Right cardiac atrium (tissue), 5 donors: ENCODE measurements at places on chromosomes 16 and 17. TPM values are rescaled to one million over a fixed set of nuclear protein-coding genes. Genes with fewer than 3 reads are reported as not detected.

- no peak for DNase-seq
Measured at GRCh38 chr16:71244521-71244920, 14.0 kb upstream of the HYDIN start.

DNA sequence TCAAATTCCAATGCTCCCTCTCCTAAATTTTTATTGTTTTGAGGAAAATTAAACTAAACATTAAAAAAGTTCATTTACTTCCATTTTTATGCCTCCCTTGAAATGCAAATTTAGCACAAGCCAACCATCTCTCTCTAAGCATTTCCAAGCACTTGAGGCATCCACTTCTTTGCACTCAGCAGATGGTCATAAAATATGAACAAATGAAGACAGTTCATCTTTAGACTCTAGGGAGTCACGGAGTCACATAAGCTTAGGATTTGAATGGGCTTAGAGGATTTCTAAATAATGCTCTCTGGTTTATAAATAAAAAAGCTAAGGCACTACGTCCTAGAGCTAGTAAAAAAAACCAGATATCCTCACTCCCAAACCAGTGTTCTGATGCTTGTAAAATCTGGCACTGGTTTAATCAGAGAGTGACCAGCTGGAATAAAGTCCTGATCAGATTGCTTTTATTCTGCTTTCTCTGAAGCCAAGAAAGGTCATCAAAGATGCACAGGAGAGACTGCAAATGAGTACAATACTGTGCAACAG is 204.2 kb downstream of the CA10 start:
- no peak for DNase-seq

- no peak for DNase-seq
Measured at GRCh38 chr16:10984509-10984908, 40.1 kb downstream of the CLEC16A start.

GRCh38 chr16:70508752-70509151 is 14.6 kb downstream of the COG4 start:
- DNase-seq, result no peak

Gene SLC6A2
- not detected for polyA plus RNA-seq

Gene ST6GALNAC2
- 4.2 TPM for polyA plus RNA-seq

DNA sequence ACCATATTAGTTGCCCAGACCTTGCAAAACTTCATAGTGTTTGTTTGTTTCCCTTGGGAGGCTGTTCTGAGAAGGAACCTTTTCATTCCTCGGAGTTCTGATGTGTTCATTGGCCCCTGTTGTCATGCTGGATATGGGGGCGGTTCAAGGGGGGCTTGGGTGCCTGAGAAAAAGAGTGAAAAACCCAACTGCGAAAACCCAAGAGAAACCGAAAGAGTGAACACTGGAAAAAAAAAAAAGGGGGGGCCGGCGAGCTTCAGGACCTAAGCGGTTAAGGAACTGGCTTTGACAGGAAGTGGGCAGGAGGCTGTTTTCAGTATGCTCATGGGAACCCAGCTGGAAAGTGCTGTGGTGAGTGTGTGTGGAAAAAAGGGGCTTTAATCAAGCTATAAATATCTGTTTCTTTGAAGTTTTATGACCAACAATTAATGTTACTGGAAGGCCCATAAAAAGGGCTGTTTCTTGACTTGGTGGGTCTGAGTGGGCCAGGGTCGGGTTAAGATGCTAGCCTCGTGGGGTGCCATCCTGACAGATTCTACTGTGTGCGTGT is 510.7 kb downstream of the MAF start:
- no peak for DNase-seq

DNA sequence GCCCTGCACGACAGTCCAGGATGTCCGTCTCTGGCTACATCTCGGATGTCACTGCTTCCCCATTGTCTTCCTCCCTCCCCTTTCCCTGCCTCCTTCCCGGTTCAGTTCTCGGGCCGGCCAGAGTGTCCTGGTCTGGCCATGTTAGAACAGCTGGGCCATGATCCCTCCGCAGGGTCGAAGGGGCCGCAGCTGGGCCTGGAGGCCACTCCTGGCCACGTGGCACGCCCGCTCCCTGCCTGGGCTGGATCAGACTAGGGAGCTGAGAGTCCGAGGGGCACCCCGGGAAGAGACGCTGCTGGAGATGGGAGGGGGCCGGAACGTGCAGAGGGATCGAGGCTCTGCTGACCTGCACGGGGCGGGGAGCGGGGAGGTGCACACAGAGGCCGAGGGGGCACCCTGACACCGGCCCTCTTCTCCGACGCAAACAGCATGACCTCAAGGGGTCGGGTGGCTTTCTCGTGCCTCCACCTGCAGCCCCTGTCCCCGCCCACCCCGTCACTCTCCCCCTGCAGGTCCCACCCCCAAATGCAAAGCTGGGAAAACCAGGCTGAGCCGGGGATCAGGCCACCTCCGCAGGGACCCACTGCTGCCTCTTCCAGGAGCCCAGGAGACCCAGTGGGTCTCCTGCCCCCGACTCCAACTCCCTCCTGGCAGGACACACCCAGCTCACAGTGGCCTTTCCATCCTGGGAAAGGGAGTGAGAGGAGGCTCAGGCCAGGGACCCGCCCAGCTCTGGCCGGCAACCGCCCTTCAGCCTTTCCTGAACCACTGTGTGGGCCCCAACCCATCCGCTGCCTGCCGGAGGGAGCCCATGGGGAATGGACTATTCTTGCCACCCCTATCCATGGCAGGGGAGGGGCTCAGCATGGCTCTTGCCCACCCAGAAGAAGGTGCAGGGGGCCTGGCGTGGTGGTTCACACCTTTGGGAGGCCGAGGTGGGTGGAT is 38.5 kb downstream of the CTU2 start:
- DNase-seq, result no peak

Gene ADGRG1
- 15.0 TPM for polyA plus RNA-seq

- no peak for DNase-seq
Measured at GRCh38 chr17:79648181-79648831, 37.5 kb upstream of the RBFOX3 start.

- DNase-seq, result no peak
Measured at GRCh38 chr16:87563714-87564523, 38.4 kb upstream of the JPH3 start.

- peak; percentile 74 for DNase-seq
Measured at GRCh38 chr17:55496094-55496881, 15.0 kb downstream of the SMIM36 start.

GRCh38 chr17:2904135-2904534 is 107.9 kb downstream of the RAP1GAP2 start:
- DNase-seq, result peak; percentile 69

Gene CISD3
- 78.1 TPM for polyA plus RNA-seq

DNA sequence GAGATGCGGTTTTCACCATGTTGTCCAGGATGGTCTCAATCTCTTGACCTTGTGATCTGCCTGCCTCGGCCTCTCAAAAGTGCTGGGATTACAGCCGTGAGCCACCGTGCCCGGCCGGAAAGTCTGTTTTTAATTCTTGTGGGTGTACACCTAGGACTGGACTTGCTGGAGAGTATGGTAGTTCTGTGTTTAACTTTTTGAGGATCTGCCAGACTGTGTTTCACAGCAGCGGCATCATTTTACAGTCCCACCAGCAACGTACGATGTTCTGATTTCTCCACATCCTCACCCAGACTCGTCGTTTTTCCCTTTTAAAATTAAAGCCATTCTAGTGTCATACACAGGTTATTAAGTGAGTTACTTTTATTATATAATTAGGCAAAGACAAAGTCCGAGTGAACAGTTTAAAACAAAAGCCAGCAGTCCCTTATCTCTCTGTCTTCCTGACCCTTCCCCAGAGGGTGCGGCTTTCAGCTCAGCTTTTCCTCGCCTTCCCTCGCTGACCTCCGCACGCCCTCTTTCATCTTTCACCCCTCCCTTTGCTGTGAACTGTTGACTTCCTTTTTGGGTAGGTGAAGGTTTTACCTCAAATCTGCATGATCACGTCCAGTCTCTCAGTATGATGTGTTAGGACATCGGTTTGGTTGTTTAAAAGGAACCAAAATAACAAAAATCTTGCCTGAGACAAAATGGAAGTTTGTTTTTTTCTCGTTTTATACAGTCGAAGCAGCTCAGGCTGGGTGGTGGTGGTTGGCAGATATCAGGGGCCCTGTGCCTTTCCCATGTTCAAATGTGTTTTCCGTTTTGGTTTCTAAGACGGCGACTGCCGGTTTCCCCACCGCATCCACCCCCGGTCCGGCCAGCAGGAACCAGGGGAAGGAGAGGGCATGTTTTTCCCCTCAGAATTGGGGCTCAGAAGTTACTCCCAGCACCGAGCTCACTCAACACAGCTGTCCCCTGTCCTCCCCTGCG is 18.0 kb downstream of the FAM234A start:
- peak; percentile 39 for DNase-seq

DNA sequence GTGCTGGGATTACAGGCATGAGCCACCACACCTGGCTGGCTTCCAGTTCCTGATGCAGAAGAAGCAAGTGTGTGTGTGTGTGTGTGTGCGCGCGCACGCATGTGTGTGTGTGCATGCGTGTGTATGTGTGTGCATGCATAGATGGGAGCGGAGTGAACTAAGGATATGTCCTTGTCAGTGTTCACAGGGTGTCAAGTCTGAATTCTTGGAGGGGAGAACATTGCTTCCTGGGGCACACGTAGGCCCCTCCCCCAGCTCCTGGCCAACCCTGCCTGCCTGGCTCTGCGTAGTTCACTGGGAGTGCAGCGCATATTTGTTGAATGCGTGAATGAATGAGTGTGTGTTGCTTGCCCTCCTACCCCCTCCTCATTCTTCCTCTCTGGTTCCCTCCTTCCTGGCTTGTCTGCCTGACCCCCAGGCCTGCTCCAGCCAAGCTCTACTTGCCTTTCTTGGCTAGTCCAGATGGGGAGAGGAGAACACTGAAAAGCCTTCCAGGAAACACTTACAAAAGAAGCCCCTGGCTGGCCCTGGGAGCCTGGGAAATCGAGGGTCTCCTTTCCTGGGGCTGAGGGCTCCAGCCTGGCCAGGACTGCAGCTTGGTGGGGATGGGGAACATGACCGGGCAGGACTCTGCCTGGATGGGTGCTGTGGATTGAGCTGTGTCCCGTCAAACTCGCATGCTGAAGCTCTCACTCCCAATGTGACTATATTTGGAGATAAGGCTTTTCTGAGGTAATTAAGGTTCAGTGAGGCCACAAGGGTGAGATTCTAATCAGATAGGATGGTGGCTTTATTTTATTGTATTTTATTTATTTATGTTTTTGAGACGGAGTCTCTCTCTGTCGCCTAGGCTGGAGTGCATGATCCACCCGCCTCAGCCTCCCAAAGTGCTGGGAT is 27.9 kb downstream of the IGFBP4 start:
- peak; percentile 59 for DNase-seq
